Stimulated activated CD4-positive, alpha-beta T cell treated with anti-CD3 and anti-CD28 coated beads, Interleukin-2, amount 100 ng/mL, for 48 hours (primary cell): ENCODE measurements at places on chromosomes 1 and 21.

- no peak for DNase-seq
These were observed 269.6 kb downstream of the GRIK1 start for GRCh38 chr21:29670228-29670627.

- no peak for DNase-seq
These were observed 80.8 kb upstream of the POU3F1 start for GRCh38 chr1:38127428-38127827.

DNA sequence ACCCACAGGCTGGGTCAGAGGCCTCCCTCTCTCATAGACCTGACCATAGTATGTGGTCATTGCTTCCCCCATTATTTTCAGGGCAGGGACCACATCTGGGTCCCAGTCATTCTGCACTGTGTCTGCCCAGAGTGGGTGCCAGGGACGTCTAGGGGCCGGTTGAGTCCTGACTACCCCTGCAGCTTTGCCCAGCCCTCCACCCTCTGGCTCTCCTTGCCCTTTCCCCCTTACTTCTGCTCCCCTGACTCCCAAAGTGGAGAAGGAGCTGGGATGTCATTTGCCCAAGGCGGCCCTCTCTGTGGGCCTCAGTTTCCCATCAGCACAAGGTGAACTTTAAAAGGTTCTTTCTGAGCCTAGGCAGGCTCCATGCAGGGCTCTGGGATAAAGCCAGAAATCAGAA, 4.3 kb upstream of the TTC22 start:
- no peak for DNase-seq

DNA sequence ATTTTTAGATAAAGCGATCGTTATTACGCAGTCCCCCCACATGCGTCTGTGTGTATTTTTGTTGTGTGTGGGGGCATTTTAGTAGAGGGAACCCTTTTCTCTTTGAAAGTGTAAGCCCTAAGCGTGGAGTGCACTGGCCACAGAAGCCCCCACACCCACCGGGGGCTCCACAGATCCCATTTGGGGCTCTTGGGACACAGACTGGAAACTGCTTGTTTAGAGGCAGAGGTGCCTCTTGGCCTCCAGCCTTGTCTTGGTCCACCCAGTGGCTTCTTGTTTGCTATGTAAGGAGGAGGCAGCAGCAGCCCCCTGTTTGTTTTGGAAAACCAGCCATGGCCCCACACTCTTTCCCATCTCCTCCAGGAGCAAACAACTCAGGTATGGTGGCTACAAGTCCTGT, 42.8 kb downstream of the SLC37A1 start:
- no peak for DNase-seq

DNA sequence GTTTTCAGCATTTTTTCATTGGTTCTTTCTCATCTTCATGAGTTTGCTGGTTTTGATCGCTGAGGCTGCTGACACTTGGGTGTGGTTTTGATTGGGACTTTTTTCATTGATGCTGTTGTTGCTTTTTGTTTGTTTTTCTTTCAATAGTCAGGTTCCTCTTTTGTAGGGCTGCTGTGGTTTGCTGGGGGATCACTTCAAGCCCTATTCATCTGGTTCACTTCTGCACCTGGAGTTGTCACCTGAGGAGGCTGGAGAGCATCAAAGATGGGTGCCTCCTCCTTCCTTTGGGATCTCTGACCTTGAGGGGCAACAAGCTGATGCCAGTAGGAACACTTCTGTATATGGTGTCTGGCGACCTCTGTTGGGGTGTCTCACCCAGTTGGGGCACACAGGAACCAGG, 1279.9 kb upstream of the TMPRSS15 start:
- DNase-seq = no peak

DNA sequence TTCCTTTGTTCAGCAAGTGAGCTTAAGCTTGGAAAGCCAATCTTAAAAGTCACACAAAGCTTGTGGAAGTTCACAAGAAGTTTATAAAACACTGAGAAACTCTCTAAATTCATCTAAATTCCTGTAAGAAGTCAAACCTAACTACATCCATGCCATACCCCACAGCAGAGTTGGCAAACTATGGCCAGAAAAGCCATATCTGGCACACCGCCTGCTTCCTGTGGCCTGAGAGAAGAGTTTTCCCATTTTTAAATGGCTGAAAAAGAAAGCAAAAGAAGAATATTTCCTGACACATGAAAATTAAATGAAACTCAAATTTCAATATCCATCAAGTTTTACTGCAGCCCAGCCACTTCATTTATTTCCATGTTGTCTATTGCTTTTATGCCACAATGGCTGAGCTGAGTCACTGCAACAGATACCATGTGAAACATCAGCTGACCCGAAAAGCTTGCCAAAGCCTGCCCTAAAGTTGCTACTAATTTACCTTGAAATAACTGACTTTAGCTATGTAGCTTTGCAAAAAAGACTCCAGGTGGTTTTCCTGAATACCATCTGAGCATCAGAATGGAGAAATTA, 237.1 kb downstream of the SLC45A1 start:
- DNase-seq = no peak

DNA sequence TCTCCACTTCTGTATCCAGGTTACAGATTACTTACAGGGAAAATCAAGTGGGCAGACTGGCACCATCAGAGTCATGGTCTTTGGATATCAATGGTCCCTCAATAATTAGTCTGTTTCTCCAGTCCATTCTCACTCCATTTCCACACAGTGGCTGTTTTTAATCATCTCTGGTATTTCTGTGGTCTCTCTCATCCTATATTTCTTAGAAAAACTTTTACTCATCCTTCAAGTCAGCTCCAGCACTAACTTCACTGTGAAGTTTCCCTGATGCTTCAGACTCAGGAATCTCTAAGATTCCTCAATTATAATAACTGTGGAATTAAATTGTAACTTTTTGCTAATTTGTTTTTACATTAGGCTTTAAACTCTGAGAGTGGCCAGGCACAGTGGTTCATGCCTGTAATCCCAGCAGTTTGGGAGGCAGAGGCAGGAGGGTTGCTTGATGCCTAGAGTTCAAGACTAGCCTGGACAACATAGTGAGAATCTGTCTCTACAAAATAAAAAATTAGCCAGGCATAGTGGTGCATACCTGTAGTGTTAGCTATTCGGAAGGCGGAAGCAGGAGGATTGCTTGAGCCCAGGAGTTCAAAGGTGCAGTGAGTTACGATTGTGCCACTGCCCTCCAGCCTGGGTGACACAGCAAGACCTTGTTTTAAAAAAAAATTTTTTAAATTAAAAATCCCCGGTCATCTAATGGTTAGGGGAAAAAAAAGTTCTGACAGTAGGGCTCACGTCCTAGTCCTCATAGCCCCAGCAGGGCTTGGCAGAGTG, 10.6 kb downstream of the CD160 start:
- DNase-seq = no peak

GRCh38 chr1:164961715-164962114, 394.8 kb downstream of the LMX1A start:
- no peak for DNase-seq

GRCh38 chr1:43541721-43542401, 11.2 kb downstream of the PTPRF start:
- DNase-seq = no peak

DNA sequence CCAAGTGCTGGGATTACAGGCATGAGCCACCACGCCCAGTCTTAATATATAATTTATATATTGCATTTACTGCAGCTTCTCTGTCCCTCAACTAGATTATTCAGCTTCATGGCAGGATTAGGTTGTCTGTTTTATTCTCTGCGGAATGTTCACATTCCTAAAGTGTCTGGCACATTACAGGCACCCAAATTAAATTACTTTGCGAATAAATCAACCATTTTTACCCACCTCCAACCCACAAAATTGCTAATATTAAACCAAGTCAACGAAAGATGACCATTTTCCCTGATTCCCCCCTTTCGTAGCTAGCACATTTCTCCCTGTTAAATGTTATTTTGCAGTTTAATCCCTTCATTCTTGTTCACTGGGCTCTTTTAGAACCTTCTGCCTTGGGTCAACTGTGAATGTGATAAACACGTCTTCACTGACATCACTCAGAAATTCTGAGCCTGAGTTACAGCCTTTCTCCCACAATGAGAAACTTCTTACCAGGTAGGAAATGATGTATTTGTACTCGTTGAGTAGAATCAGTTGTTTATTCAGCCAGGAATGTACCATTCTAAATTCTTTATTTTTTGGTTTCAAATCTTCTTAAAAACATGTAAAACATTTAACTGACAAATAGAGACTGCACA, 35.9 kb downstream of the THAP3 start:
- no peak for DNase-seq

- no peak for DNase-seq
These were observed 28.2 kb downstream of the RNF220 start for GRCh38 chr1:44433209-44433608.

DNA sequence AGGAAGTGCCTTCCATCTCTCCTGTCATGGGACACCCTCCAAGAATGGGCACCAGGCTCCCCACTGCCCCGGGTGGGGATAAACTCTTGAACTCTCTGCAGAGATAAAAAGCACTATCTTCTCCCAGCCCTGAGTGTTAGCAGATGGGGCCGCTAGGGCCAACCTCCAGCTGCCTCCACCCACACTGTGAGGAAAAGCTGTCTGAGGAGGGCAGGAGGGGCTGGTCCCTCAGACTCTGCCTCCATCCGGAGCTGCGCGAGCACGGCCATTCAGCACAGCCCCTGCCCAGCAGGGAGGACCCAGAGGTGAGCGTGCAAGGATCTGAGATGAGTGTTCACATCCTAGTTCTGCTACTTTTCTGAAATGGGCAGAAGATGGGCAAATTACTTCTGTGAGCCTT, 51.8 kb upstream of the TRABD2B start:
- DNase-seq = no peak

- no peak for DNase-seq
These were observed 105.1 kb downstream of the NMNAT2 start for GRCh38 chr1:183313063-183313462.

- DNase-seq = no peak
These were observed 6.8 kb downstream of the TPRG1L start for GRCh38 chr1:3631320-3632260.

DNA sequence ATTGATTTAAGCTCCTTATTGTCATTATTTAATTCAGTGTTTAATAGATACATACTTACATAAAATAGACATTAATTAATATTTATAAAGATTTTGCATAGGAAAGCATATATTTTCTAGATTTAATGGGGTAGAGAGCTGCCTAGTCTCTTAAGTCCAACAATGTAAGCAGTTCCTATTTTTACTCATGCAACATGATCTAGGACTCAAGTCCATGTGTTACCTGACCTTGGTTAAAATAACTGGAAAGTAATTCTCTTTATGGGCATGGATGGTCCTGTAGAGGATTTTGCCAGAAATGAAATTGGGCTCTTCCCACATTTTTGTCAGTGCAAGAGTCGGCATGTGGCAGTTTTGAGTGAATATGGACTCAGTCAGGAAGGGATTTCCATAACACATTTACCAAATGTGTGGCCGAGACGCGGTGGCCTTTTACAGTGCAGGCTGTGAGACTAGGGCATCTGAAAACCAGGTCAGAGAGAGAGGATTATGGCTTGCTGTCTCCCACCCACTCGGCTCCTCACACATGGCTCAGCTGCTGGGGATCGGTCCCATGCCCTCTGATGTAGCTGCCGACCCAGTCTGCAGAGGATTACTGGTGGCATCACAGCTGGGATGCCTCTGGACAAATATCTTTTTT, 6.2 kb upstream of the KIF1B start:
- no peak for DNase-seq

- DNase-seq = no peak
These were observed 12.2 kb upstream of the CDC42BPA start for GRCh38 chr1:227330279-227331076.

DNA sequence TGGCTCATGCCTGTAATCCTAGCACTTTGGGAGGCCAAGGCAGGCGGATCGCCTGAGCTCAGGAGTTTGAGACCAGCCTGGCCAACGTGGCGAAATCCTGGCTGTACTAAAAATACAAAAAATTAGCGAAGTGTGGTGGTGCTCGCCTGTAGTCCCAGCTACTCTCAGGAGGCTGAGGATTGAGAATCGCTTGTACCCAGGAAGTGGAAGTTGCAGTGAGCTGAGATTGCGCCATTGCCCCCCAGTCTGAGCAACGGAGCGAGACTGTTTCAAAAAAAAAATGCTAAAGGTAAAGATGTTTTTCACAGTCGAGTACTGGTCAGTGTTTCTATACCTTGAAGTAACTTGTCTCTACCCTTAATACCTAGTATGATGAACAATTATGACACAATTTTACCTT, 11.1 kb downstream of the GLRX2 start:
- DNase-seq = no peak

- no peak for DNase-seq
These were observed 104.1 kb downstream of the NEGR1 start for GRCh38 chr1:72178266-72178665.

GRCh38 chr1:94801919-94802546, 18.1 kb upstream of the SLC44A3 start:
- no peak for DNase-seq

DNA sequence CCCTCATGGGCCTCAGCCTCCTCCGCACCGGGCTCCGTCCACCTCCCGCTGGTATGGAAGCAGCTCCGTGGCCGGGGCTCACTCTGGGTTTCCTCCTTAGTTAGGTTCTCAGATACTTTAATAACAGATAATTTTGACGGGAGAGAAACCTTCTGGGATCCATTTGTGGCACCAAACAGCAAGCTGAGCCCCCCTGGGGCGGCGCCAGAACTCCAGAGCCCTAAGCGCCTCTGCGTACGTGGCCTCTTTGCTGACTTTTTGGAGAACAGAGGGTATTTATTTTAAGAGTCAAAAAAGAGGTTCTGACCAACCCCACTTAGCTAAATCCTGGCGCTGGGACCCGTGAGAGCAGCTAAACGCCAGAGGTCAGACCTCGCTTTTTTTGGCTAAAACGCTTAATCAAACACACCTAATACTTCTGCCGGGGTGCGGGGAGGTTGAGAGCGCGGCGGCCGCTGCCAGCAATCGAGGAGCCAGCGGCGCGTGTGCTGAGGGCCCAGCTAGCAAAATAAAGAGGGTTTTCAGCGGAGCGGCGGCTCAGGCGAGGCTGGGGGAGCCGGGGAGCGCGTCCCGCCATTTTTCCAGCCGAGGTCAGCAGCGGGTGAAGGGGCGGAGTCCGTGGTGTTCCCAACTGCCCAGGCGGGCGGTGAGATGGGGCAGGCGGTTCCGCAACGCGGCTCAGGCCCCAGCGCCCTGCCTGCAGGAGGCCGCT, 171.7 kb downstream of the PRDM16 start:
- no peak for DNase-seq

GRCh38 chr1:169858467-169858866, 35.2 kb downstream of the SCYL3 start:
- DNase-seq = no peak

- DNase-seq = no peak
These were observed 21.2 kb downstream of the PEX14 start for GRCh38 chr1:10495952-10496351.

GRCh38 chr1:229691362-229691761, 65.3 kb downstream of the URB2 start:
- DNase-seq = no peak
